ENCODE measurements at places on chromosomes 6 and 20.

DNA sequence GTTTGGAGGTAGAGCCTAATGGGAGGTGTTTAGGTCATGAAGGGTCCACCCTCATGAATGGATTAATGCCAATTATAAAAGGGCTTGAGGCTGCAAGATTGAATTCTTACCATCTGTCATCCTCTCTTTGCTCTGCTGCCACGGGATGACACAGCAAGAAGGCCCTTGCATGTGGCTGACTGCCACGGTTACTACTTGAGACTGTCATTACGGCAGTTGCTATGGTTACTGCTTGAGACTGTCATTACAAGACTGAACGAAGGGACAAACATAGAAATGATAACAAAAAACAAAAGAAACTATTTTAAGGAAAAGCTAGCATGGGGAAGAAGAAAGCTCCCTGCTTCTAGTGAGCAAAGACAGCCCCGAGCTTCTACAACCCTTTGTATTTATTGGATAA, 715.0 kb downstream of the TFAP2A start:
- no peak for DNase-seq

GRCh38 chr20:6039766-6040165, 14.1 kb downstream of the LRRN4 start:
- DNase-seq, result no peak

DNA sequence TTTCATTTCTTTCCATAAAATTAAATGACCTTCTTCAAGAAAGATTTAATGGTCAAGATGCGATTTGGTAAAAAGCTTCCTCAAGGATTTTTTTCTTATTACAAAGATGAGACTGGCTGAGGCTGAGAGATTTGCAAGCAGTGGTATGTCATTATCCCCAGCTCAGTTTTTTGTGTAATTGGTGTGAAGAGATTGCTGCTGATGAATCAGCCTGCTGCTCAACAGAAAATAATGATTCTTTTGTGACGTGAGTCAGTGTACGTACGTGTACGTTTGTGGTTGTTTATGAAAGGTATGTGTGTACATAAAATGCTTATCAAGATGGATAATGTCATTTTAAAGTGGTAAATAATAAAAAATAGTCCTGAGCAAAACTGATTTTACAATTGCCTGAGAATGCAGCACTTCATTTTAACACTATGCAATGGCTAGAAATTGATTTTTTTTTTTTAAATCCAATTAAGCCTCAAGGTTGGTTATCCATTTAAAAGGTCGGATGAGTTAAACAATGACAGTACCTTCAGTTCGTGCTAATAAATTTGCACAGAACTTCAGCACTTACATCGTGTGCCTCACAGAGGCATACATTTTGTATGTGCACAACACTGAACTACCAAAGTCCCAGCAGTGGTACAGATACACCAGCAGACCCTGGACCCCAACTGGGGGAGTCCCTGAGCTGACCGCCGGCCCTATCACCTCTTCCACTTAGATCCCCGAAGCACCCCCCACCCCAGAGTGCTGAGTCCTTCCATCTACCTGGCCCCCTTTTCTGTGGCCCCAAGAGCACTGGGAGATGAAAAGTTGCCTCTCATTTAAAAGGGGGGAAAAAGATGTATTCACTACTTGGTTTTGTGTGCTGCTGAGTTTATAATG, 9.7 kb upstream of the NPEPL1 start:
- DNase-seq, result no peak

GRCh38 chr20:45358282-45359068, 4.5 kb upstream of the SYS1 start:
- no peak for DNase-seq

DNA sequence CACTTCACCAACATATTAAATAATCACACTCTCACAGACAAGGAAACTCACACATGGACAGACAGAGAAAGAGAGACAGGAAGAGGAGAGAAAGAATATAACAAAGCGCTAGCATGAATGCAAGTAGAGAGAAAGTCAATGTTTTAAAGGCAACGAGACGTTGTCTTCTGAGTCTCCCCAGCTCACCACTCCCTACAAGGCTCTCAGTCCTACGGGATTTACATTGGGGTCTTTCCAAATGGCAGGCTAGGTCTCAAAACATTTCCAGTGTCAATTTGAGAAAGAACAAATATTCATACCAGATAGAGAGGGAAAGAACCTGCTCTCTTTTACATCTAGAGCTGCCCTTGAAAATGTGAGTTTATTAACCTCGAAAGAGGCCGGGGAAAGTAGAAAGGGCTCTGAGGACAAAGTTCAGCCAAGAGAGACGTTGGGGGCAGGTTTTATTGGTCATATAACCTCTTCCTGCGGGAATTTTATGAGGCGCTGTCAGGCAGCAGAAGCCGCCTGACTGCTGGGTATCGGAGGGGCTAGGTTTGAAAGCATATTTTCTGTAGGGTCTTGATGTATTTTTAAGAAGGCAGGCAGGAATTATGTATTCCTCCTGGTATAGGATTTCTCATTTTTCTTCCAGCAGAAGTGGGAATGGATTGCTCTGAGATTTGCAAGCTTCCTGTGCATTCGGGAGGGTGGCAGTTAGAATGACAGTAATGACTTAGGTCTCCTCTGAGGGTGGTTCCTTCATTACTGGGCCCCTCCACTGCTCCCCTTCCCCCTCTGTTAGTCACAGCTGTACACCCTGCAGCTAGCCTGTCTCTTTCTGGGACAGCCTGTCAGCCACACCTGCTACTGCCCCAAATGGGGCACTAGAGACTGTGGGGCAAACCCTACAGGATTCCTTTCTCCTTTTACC, 34.4 kb upstream of the KIF16B start:
- DNase-seq, result no peak

- no peak for DNase-seq
Measured at GRCh38 chr6:93749191-93749590, 329.8 kb upstream of the EPHA7 start.

GRCh38 chr20:20037960-20038359, 14.3 kb downstream of the CRNKL1 start:
- no peak for DNase-seq

- no peak for DNase-seq
Measured at GRCh38 chr6:11778648-11779328, at the start of gene ADTRP. Gene ADTRP, minus strand, starts transcription at chr6:11778803. Its CDS starts 44 bp downstream, at chr6:11778759.

DNA sequence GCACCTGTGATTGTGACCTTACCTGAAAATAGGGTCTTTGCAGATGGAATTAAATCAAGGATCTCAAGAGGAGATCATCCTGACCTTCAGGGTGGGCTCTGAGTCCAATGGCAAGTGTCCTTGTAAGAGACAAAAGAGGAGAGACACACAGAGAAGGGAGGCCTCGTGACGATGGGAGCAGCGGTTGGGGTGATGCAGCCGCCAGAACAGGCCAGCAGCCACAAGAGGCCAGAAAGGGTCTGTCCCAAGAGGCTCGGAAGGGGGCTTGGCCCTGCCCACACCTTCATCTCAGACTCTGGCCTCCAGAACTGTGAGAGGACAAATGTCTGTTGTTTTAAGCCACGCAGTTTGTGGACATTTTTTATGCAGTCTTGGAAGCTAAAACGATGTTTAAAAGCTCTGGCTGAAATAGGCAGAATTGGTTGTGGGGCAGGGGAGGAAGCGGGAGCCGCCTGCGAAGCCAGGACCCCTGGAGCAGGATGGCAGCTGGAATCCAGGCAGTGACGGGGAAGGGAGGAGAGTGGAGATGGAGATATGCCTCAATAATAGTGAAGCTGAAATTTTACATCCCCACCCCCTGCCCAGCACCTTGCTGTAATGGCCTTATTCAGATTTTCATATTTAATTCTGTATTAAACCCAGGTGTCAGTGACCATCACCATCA, 216.4 kb downstream of the ANKRD60 start:
- DNase-seq, result no peak

DNA sequence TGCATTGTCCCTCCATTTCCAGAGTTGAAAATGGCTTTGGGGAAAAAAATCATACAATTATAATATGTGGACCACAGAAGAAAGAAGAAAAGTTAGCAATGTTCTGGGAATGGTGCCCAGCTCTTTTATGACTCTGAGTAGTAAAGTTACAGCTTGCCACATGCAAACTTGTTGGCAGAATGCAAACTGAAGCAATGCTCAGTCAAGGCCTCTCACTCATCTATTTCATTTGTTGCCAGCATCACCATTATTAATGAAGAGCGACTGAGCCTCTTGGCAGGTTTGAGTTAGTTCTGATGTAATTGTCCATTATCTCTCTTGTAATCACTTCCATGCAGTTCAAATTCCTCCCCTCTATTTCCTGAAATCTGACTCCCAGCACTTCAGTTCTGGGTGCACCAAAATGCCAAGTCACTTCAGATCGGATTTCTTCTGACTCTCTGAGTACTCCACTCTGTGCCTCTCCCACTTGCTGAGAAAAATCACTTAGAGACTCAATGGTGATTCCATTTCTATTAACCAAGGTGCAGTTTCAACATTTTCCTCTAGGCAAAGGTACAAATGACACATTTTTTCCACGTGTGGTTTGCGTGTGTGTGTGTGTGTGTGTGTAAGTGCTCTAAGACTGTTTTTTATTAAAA, 154.4 kb upstream of the STMND1 start:
- DNase-seq, result peak; percentile 35

GRCh38 chr6:109799129-109799528, 108.0 kb downstream of the FIG4 start:
- peak; percentile 25 for DNase-seq

- no peak for DNase-seq
Measured at GRCh38 chr6:166514196-166514595, 72.3 kb downstream of the RAMACL start.

DNA sequence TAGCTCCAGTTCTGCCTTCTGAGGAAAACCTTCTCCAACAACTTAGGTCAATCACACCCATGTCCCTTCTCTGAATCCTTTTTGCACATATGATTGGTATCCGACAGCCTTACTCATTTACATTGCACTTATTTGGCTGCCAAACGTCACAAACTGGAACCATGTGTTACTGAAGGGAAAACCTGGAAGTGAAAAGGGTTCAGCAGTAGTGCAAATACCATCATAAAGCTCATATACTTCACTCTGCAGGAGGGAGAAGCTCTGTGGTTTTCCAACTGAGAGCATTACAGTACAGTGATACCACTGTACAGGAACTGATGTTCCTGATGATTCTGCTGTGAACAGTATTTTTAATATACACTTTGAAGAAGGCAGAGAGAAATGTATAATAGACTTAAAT, 87.8 kb downstream of the SLC16A10 start:
- no peak for DNase-seq

GRCh38 chr6:132858750-132859149, 44.4 kb downstream of the RPS12 start:
- DNase-seq, result no peak

DNA sequence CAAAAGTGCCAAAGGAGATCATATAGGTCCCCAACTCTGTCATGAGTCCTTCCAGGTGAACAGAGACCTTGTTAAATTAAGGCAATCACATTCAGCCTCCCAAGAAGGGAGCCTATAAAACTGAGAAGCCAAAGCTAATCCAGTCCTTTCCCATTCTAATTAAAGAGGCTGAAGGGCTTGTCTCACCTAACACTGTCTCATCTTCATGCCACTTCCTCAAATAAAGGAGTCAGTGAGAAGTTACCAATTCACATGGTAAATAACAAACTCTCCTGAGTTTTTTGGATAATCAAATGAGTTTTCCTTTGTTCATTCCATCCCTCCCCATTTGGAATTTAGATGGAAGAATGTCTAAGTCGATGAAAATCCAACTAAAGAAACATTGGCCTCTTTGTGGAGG, 242.8 kb downstream of the UST start:
- no peak for DNase-seq

DNA sequence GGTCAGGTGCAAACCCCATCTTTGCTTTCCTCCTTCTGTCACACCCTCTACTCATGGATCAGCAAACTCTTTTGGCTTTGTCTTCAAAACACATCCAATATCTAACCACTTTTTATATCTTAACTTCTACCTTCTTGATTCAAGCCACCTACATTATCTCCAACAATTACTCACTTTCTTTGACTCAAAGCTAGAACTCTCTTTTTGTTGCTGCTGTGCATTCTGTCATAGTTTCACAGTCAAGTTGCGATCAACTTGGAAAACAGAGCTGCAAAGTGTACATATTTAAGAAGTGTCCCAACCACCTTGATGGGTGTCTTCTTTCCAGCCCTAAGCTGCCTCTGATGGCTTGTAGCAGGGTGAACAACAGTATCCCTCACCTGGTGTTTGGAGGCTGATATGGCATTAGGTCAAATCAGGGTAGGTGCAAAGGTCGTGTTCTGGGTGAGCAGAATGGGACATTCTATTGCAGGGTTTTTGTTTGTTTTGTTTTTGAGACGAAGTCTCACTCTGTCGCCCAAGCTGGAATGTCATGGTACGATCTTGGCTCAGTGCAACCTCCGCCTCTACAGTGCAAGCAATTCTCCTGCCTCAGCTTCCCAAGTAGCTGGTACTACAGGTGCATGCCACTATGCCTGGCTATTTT, 43.4 kb upstream of the RALGAPA2 start:
- no peak for DNase-seq

GRCh38 chr20:10992731-10993130, 318.9 kb upstream of the JAG1 start:
- DNase-seq, result no peak

DNA sequence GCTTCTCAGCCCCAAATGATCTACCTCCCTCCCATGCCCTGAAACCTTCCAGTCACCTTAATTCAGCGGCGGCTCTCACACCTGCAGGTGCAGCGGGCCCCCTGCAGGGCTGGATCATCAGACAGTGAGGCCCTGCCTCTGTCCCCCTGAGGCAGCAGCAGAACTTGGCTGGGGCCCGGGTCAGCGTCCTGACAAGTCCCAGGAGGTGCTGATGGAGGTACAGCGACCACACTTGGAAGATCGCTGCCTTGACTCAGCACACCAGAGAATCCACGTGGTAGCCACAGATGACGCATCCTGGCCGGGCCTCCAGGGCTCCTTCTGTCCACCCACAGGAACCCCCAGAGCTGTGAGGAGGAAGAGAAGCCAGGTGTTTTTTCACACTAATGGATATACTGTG, 116.4 kb upstream of the THBS2 start:
- DNase-seq, result no peak

GRCh38 chr6:54578261-54578660, 268.3 kb upstream of the FAM83B start:
- no peak for DNase-seq

GRCh38 chr6:77463308-77463860, at the start of gene HTR1B:
Gene HTR1B, minus strand, starts transcription at chr6:77463491. Its CDS starts 88 bp downstream, at chr6:77463403.
- DNase-seq, result peak; percentile 53

GRCh38 chr6:100342830-100343229, 121.9 kb downstream of the SIM1 start:
- DNase-seq, result no peak

GRCh38 chr20:10769700-10770099, 95.9 kb upstream of the JAG1 start:
- no peak for DNase-seq

- no peak for DNase-seq
Measured at GRCh38 chr6:99709062-99709461, 102.4 kb downstream of the PRDM13 start.

DNA sequence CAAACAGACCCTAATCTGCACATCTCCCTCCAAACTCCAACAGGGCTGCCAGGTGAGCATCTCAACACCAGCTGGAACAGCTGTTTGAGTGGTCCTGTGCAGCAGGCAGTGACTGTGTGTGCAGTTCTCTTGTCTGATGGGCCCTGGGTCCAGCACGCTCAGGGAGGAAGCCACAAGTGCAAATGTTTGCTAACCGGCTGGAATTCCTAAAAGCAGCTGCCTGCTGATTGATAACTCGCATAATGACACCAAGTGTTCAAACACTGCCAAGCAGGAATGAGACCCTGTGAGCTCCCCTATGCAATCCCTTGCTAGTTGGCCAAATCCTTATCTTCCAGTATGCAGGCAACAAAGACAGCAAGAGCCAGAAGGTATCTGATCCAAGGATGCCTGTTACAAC, 650.6 kb downstream of the CBLN4 start:
- DNase-seq, result peak; percentile 40

All from NCI-H748 treated with DMSO at 0.1 percent for 48 hours (cell line).